ENCODE measurements at places on chromosomes 13 and 19.
A peak's percentile ranks its signal among the peaks of the same experiment; 100 is the strongest.

DNA sequence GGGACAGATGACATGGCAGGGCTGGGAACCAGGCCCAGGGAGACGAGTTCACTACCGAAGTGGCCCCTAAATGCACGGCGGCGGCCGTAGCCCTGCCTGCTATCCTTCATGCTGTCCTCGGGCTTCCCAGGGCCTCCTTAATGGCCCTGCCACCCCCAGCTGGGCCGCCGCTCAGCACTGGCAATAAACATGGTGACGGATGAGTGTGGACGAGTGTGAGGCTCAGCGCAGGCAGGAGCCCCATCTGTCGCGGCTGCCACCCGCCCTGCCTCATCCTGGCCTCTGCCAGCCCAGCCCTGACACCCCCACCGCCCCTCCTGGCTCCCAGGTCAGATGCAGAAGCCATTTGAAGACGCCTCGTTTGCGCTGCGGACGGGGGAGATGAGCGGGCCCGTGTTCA is 13.6 kb downstream of the PIN1 start:
- no peak for DNase-seq

DNA sequence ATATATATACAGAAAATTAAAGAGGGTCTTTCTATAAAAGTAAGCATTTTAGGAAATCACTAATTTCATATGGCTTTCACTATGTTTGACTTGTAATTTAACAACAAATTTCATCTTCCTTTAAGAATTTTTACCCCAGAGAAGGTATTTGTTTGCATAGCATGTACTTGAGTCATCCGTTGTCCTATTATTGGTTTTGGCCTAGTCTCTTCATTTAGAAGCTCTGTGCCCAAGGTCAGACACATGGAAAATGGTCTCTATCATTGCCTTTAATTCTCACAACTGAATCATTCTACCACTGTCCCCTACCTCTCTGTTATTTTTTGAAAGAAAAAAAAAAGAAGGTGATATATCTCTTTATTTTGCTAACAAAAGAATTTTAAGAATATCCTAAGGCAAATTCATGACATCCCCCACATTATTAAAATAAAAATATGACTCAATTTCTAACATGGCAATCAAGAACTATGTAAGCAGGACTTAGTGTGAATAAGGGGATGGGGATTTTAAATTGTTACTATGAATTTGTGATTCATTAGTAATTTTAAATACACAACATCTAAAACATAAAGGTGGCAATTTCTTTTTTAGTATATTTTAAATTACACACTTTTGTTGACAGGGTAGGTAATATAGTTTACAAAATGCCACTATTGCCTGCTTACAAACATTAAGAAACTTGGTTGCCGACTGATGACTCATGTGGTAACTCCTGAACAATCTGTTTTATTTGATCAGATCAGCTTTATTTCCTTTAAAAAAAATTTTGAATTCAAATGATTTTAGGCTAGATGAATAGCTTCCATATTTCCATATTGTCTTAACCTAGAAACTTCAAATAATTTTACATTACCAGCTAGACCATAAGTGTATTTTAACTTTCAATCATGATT is 13.9 kb downstream of the SLITRK5 start:
- no peak for DNase-seq

DNA sequence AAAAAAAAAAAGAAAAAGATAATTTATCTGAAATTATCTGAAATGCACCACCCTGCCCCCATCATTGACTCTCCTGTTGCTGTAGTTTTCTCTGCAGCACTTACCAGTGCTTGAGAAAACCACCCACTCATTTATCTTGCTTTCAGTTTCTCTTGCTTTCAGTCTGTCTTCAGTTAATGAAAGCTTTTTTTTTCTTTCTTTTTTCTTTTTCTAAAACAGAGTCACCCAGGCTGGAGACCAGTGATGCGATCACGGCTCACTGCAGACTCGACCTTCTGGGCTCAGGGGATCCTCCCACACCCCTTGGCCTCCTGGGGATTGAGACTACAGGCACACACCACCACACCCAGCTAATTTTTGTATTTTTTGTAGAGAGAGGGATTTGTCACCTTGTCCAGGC is 4.3 kb upstream of the ACP5 start:
- no peak for DNase-seq

- peak; percentile 94 for DNase-seq
These were observed 11.6 kb upstream of the NFIX start for GRCh38 chr19:12983542-12984142.

- no peak for DNase-seq
These were observed 51.4 kb downstream of the VWA8 start for GRCh38 chr13:41909506-41909905.

DNA sequence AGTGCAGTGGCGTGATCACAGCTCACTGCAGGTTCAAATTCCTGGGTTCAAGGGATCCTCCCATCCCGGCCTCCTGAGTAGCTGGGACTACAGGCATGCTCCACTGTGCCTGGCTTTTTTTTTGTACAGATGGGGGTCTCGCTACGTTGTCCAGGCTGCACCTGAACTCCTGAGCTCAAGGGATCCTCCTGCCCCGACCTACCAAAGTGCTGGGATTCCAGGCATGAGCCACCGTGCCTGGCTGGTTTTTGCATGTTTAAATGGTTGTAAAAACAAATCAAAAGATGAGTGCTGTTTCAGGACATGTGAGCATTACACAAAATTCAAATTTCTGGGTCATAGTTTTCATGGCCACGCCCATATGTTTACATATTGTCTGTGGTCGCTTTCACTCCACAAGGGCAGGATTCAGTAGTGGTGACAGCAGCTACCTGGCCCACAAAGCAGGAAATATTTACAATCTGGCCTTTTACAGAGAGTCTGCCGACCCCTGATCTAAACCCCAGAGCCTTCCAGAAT is 5.3 kb downstream of the MATK start:
- no peak for DNase-seq

DNA sequence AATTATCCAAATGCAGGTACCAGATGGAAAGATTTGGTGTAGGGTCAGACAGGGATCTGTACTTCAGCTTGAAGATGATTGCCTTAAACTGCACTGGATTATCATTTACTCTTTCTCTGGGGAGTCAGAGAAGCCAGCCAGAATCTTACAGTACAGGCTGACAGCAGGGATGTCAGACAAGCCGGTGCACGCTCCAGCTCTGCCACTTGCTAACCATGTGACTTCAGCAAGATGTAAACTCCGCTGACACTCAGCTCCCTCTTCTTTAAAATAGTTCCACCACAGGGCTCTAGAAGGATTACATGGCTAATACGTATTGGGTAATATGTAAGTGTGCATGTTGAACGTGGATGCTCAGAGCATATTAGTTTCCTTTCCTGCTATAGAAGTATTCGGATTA is 251.4 kb upstream of the MAB21L1 start:
- no peak for DNase-seq

- DNase-seq: no peak
These were observed 18.7 kb downstream of the PPP5C start for GRCh38 chr19:46365561-46365960.

DNA sequence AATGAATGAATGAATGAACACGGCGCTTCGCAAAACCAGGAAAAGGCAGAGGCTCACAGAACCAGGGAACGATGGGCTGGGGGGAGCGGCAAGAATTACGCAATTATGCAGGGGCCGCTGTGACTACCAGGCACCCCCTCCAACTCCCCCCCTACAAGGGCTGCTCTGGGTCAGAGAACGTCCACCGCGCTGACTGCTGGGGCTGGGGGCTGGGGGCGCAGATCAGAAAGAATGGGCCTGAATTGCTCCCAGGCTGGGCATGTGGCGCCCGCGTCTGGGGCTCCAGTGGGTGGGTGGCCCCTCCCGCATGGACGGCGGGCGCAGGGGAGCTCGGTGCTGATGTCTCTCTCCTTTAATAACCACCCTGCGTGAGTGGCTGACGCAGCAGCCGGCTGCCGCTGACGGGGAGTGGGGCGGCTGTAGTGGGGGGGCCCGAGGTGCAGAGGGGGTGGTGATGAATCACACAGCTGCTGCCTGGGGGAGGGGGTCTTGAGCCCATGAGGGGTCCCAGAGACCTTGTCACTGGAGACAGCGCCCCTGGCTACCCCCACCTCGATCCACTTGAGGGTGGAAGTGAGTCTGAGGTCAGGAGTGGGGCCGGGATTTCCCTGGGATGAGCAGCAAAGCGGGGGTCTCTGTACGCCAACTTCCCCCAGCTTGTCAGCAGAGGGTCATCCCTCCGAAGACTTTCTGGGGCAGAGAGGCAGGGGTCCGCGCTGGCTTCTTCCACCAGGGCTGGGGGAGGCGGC is 1.5 kb upstream of the CIRBP start:
- no peak for DNase-seq

DNA sequence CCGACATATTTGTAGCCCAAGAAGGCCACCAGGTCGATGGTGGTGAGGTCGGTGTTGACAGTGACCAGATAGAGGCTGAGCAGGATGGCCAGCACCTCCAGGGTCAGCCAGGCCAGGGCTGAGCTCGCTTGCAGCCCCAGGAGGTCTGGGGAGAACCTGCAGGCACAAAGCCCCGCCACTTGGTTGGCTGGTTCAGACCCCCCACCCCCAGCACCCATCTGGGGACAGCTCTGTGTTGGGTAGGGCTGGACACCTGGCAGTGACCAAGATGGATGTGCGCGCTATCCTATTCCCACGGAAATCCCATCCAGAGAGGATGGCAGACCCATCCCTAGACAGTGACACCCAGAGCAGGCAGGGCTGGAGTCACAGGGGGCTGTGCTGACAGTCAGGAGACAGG is 3.5 kb downstream of the C19orf33 start:
- no peak for DNase-seq

DNA sequence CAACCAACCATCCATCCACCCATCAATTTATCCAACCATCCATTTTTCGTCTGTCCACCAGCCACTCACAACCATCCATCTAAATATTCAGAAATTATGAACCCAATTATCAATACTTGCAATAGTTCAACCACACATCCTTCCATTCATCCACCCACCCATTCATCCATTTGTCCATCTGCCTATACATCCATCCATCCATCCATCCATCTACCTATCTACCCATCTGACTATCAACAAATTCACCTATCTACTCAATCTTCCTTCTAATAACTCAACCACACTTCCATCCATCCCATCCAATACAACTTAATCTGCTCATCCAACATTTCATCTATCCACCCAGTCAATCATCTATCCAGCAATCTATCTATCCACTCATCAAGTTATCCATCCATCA is 46.3 kb downstream of the UNC13A start:
- no peak for DNase-seq

- DNase-seq: no peak
These were observed 27.7 kb downstream of the SPC24 start for GRCh38 chr19:11127905-11128304.

DNA sequence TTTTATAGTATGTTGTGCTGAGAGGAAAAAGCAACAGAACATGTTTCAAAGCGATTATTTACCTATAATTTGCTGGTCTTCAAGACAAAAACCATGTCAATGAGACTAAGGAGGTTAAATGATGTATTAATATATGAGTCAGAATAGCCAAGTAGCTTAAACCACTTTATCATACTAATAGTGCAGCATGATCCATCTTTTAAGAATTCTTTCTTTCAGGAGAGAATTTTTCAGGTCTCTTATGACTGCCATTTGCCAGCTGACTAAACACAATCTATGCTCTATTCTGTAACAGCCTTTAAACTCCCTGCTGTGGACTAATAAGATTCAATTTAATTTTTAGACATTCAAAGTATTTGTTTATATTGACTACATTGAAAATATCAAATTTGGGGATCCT is 93.7 kb downstream of the TRPC4 start:
- no peak for DNase-seq

DNA sequence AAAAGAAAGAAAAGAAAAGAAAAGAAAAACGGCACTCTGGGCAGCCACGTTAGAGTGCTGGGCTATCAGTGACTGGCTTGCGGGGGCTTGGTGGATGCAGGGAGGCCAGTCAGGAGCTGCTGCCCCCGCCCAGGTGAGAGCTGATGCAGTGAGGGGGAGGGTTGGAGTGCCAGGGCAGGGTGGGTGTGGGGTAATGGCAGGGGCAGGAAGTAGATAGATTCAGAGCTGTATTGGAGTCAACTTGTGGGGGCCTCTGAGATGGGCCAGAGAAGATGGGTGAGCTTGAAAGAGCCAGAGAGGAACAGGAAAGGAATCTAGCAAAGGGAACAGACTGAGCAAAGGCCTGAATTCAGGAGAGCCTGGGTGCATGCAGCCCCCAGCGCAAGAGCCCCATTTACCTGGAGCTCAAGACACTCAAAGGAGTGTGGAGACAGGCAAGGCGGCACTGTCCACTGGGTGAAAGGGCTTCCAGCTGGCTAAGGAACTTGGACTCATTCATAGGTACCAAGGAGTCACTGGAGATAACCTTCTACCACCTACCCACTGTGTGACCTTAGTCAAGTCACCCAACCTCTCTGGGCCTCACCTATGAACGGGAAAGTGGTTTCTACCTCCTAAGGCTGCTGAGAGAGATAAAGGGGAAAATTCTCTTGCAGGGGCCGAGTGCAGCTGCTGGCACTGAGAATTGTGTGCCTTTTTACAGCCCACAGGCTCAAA is 20.2 kb downstream of the VSTM2B start:
- DNase-seq: peak; percentile 57

- DNase-seq: no peak
These were observed 389.2 kb downstream of the ITGBL1 start for GRCh38 chr13:101841698-101842097.

DNA sequence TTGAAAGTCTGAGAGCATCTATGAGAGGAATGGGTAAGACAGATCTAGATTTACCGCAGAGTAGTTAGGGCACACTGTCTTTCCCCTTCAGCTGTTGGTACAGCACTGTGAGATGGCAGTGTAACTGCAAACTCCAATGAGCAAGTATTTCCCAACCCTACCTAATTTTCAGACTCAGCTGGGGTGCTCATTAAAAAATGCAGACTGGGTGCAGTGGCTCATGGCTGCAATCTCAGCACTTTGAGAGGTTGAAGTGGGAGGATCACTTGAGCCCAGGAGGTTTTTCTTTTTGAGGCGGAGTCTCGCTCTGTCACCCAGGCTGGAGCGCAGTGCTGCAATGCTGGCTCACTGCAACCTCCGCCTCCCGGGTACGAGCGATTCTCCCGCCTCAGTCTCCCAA is 12.6 kb downstream of the QPCTL start:
- DNase-seq: no peak

- DNase-seq: no peak
These were observed 1251.0 kb downstream of the PCDH17 start for GRCh38 chr13:58882516-58882915.

DNA sequence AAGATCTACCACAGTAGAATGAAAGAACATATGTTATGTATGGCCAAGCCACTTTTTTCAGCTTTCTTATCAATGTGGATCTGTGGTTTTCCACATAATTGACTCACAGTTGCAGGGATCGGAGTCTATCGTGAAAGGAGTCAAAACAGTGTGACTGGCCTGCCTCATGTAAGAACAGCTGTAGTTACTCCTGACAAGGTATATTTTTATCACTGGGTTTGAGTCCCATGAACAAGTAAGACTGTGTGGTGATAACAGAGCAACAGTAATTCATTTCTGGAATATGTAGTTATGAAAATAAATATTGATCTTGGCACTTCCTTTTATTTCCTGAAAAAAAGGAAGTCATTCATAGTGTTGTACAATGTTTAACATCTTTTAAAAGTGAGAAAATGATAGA is 416.6 kb downstream of the KLF12 start:
- no peak for DNase-seq

DNA sequence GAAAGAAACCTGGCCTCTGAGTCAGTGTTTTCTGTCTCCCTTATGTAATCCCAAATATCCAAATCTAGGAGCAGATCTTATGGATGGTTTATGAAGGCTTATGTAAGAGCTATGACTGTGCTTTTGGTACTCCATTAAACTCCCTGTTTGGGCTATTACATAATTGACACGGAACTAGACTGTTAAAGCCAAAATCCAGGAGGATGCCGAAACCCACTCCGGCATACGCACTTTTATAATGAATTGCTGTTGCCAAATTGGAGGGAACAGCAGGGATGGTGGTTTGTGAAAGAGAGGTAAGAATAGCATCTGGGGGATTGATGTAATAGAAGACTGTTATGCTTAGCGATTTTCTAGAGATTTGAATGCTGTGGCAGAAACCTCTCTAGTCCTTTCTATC is 2.0 kb downstream of the MTUS2 start:
- no peak for DNase-seq

Data from mesenteric fat pad (tissue), 1 donor.